CD4-positive, alpha-beta memory T cell (primary cell): ENCODE measurements at places on chromosomes 12 and 14.

DNA sequence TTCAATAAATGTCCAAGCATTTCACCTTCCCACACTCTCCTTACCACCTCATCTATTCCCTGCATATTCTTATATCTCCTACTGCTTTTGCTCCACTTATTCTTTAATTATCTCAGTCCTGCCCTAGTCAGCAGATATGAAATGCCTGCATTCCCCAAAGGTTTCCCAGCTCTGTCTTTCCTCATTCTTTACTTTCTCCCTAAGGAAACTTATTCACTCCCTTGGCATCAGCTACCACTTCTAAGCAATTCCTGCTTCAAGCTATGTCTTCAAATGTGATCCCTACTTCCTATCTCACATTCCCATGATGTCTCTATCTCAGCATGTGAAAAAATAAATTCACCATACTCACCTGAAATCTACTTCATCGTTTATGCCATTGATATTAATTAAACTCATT, 111.8 kb downstream of the CAPZA3 start:
- DNase-seq, result no peak

DNA sequence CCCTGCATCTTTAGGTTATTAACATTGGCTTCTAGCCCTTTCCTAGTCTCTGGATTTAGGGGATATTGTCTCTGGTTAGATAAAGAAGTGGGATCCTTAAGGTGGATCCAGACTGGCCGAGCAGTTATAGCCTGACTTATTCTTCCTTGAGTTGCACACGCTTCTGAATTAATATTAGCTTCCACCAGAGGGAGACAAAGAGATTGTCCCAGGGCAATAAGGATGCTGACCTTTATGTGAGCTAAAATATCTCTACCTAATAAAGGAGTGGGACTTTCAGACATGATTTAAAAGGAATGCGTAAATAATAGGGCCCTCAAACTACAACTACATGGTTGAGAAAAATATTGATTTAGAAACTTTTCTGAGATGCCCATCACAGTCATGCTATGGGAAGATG, 139.7 kb downstream of the SLCO1B3 start:
- no peak for DNase-seq

DNA sequence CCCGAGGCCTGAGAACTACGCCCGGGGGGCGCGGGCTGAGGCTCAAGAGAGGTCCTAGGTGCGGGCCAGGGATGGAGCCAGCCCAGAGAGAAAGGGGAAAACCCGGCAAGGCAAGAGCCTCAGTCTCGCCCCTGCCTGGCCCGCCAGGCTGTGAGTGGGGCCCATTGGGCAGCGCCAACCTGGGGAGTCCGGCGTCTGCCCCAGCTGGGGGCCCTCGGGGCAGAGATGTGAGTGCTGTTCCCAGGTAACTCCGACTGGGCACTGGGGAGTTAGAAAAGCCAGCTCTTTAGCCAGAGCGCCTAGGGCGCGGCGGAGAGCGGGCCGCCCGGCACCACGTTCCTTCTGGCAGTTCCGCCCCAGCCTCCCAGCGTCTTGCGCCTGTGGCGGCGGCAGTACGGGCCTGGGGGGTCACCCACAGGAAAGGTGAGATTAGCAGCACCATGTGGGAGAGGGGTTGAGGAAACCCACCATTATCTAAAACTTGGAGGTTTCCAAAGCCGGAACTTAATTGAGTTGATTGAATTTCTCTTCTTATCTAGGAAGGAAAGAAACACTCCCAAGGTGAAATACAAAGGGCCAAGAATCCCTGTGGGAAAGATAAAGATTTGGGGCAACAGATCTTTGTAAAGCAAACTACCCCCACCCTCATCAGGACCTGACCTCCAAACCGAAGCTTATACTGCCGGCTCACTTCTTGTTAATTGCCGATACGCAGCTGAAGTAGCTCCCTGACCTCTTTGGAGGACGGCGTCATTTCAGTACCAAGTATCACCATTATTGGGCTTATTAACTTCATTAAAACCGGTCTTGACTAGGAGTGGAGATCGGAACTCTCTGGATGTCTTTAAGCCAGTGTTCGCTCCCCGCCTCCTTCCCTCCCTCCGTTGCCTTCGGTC, 11.6 kb downstream of the OTX2 start:
- no peak for DNase-seq

DNA sequence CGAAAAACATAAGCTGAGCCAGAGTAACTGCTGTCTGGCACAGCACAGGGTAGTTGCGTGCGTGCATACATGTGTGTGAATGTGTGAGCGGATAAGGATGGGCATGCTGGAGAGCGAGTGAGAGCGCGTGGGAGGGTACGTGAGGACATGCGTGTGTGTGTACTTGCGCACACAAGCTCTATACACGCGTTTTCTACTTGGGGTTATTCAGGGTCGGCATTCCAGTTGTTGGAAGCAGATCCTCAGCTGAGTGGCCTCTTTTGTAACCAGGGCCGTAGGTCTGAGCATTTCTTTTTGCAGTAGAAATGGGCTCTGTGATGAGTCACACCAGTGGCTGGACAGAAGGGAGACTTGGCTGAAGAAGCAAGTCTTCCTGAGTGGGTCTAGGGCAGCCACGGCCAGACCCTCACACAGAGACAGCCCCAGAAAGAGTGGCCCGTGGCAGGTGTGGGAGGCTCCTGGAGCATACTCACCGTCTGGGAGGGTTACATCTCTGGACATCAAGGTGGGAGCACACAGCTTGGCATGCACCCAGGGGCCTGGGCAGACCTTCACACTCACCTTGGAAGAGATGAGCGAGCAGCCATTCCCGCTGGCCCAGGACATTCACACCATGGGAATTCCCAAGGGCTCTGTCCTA, 78.0 kb downstream of the LRRC74A start:
- DNase-seq, result no peak

DNA sequence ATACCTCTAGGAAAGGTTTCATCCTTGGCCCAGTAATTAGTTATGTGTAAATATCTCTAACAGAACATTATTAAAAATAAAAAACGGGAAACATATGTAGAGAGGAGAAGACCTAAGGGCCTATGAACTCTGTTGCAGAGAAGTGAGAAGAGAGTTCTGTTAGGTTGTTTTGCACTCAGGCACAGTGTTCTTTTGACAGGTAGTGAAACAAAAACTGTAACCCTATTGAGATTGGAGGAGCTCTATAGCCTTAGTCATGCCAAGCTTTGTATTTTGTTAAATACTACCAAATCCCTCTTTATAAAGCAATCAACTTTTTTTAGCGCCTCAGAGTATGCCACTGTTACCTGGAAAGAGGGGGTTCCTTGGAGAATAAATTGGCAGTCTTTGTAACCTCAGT, 77.6 kb downstream of the CNTN1 start:
- no peak for DNase-seq

GRCh38 chr12:226401-226800, 12.4 kb upstream of the SLC6A12 start:
- DNase-seq, result no peak

DNA sequence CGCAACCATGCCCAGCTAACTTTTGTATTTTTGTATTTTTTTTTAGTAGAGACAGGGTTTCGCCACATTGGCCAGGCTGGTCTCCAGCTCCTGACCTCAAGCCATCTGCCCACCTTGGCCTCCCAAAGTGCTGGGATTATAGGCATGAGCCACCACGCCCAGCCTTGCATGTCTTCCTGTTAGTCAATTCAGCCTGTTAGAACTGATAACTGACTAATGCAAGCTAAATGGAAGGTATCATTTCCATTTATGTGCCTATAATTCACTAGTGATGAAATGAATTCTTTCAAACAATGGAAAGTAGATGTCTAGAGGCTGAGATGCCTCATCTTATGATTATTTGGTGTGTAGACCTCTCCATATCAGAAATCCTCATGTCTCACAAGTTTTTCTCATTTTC, 37.3 kb upstream of the DIP2B start:
- DNase-seq, result no peak

DNA sequence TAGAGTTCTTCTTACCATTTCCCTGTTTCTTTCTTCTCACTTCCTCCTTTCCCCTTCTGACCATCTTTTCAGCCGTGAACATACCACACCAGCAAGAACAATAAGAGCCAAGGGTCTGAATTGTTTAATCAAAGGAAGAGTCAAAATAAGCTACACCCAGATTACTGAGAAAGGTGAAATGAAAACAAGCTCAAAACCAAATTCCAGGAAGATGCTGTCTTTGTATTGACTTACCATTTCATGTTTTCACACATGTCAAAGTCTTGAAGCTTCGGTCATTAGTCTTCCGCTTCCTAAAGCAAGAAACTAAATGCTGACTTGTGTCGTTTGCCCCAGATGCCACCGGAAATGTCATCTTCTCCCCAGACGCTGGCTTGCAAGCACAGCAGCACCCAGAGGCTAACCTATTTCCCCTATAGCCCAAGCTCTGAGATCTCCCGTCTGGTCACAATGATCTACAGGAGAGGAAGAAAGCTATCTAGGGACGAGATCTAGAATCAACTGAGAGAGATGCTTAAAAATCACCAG, 136.5 kb upstream of the AMIGO2 start:
- peak; percentile 71 for DNase-seq

DNA sequence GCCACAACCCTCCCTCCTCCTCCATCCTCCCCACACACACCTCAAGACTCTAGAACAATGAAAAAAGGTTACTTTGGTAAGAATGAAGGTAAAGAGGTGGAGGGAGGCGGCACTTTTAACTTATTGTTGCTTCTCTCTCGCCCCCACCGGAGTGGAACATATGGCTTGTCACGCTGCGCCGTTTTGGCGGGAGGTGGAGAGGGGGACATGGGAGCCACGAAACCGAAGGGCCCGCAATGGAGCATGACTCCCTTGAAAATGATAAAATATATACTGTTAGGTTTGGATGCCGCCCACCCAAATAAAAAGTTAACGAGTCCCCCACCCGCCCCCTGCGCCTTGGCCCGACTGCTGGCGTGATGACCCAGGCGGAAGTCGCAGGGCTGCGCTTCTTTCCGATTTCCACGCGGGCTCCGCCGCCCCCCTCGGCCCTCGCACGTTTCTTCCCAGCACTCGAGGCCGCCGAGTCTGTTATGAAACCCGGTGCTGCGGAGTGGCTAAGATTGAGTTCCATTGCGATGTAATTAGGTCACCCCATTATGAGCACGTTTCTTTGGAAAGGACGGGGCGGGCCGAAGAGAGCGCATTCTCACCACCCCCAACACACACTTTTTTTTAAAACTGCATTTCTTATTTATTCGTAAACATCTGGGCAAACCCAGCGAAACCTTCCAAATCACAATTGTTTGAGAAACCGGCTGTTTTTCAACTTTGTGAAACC, 1.4 kb upstream of the ZFP36L1 start:
- DNase-seq, result peak; percentile 86

- DNase-seq, result no peak
Observed at GRCh38 chr12:27838543-27839185, 58.6 kb upstream of the MANSC4 start.

- peak; percentile 90 for DNase-seq
Observed at GRCh38 chr14:65847075-65847847, 434.7 kb downstream of the FUT8 start.

- no peak for DNase-seq
Observed at GRCh38 chr14:52876311-52876710, 74.5 kb downstream of the FERMT2 start.

DNA sequence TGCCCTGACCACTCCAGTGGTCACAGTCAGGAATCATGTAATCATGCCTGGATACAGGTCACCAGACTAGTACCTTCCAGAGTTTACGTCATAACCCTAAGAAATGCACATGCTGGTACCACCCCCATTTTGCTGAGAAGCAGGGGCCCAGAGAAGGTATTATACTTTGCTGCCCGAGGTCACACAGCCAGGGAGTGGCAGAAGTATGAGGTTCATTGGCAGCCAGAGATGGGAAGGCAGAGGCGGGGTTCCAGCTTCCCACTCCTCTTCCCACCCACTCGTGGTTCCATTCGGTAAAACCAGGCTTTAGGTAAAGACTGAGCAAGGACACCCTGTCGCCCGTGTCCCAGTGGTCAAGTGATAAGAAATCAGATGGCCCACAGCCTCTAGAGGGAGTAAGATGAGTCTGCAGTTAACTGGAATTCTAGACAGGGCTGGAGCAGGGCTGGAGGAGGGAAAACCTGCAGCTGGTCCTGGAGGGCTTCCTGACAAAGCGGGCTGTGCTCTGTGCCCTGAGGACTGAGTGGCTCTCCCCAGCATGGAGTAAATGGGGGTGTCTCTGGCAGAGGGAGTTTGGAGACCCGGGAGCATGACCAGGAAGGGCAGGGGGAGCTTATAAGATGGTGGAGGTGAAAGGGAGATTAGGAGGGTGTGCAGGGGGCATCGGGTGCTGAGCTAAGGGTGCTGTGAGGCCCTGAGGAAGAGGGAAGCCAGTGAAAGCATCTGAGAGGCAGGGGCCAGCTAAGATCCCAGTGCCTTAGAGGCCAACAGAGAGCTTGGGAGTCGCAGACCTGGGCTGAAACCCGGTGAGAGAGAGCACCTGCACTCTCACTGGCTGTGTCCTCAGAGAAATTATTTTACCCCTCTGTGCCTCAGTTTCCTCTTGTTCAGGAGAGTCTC, 5.7 kb downstream of the FAM222A start:
- DNase-seq, result no peak

DNA sequence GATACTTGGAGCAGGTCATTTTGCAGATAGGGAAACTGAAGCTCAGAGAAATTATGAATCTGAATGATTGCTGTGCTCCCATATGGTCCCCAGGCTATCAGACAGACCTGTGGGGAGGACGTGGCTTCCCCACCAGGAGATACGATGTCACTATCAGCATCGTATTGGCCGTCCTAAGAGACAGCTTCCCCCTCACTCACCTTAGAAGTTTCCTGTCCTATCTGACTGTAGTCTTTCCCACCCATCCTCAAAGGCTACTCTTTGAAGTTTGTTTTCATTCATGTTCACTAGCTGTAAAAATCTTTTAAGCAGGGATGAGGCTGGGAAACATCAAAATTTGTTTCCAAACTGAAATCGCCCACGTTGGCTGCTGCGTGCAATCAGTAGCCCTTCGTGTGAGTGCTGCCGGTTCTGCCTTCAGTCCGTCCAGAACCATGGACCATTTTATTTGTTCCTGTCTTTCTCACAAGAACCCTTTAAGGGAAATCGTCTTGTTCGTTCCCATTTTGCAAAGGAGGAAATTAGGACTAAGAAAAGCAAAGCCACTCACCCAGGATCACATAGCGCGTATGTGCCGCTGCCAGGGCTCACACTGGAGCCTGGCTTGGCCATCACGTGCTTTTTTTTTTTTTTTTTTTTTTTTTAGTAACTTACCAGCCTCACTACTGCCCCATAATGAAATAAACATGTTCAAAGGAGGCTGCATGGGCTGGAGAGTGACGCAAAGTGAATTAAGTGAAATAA, 1.0 kb upstream of the KDM2B start:
- DNase-seq, result peak; percentile 22

DNA sequence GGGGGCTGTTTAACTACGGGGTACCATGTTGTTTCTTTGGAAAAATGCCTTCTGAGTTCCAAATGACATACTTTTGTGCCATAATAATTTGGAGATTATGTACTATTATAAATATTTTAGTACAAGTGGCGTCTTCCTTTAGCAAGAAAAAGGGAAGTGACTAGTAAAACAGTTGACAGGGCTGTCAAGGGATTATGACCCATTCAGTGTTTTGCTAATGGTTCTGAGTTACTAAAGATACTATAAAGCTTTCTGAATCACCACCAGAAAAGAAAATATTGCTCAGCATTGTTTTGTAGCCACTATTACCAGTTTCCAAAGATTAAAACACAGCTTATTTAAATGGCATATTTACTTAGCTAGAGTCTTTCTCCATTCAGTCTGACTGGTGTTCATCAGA, 334.9 kb downstream of the SNAPC1 start:
- DNase-seq, result no peak
